Muscle of back (tissue), 13 donors: ENCODE measurements at places on chromosomes 13 and 19.

- no peak for DNase-seq
These were observed 3.1 kb downstream of the F10 start for GRCh38 chr13:113125506-113126264.

DNA sequence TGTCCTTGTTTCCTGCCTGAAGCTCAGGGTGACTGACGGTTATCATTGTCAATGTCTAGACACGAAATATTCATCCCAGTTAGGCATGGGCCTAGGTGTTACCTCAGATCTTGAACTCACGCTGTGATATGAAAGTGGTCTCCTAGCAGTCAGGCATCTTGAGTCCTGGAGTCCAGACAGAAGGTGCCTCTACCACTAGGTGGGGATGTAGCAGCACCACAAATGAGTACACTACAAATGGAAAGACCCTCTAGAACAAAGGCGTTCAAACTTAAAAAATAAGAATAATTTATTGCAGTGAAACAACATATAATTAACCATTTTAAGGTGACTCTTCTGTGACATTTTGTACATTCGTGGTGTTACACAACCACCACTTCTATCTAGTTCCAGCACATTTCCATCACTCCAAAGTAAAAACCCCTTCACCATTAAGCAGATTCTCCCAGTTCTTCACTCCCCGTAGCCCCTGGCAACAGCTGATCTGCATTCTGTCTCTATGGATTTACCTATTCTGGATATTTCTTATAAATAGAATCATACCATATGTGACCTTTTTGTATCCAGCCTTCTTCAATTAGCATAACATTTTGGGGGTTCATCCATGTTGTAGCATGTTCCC, 11.9 kb upstream of the FRY start:
- DNase-seq: peak; percentile 72

DNA sequence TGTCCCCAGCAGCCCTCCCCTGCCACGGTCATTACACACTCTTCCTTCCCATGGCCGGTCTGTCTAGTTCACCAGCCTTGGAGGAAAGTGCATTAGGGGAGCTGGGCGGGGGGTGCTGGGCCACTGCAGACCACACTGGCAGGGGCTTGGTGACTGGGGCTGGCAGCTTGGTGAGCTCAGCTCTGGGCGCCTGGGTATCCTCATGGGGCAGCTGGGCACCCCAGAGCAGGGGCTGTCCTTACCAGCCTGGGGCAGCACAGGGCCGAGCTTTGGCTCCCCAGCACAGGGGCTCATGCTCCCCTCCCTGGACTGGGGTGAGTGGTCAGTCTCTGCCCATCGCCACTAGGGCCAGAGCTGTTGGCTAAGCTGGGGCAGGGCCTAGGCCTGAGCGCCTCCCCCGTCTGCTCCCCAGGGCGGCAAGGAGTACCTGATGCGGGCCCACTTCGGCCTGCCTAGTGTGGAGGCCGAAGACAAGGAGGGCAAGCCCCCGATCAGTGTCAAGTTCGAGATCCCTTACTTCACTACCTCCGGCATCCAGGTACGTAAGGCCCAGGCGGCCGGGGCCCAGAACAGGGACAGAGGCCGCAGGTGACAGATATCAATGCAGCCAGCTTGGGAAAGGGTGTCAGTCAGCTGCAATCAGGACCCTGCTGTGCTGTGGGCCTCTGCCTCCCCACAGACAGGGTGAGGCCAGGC, 35.5 kb downstream of the AP1M1 start:
- DNase-seq: no peak

GRCh38 chr19:15238639-15239155, 6.4 kb upstream of the EPHX3 start:
- DNase-seq: no peak

DNA sequence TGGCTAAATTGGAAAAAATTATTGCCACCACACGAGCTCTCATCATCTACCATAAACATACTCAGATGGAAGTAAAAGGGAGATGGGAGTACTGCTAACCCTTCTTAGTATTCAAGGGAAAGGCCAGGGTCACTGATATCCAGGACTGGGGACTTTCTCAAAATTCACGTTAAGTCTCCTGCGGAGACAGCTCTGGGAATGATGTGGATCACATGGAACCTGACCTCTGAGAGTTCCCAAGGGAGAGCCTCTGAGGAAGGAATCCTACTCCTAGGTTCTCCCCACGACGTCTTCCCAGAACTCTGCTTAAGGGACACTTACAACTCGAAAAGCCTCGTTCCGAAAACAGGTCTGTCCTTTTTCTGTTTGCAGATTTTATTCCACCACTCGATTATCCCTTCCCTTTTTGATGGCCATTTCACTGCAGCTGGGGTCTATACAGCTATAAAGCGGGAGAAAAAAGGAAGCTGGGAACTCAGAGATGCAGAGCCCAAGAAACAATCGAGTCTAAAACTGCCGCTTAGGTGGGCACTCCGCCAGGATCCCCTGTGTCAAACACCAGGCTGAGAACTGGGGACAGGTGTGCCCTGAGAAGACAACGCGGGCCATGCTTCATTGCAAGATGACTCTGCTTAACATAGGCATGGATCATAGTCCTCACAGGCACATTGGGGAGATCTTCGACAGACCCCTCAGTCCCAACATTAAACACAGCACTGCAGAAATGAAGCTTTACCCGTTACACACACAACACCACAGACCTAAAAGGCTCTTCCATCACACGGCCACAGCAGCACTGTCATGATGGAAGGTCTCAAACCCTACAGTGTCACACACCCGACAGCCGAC, 823 bp upstream of the ZNF567 start:
- DNase-seq: peak; percentile 49

GRCh38 chr19:31037286-31037980, 311.8 kb downstream of the TSHZ3 start:
- peak; percentile 72 for DNase-seq

DNA sequence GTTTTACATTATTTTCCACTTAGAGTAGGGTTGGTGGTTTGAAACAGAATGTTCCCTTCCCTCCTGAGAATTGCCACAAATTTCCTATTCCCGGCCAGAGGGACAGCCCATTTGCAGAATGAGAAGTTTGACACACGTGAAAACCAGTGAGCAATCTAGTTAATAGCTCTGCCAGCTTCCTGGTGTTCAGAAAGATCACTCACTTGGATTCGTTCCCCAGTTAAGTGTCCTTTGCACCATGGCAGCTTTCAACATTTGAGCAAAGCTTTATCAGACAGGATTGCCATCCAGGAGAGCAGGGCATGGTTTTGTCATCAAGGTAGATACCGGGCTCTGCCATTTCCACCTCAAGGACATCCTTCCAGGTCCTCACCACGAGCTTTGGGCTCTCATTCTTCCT, 28.2 kb downstream of the RASL11A start:
- no peak for DNase-seq

- no peak for DNase-seq
These were observed 48.7 kb upstream of the ZNF835 start for GRCh38 chr19:56720281-56720680.

GRCh38 chr19:32720216-32720935, 809 bp downstream of the TDRD12 start:
- DNase-seq: no peak

DNA sequence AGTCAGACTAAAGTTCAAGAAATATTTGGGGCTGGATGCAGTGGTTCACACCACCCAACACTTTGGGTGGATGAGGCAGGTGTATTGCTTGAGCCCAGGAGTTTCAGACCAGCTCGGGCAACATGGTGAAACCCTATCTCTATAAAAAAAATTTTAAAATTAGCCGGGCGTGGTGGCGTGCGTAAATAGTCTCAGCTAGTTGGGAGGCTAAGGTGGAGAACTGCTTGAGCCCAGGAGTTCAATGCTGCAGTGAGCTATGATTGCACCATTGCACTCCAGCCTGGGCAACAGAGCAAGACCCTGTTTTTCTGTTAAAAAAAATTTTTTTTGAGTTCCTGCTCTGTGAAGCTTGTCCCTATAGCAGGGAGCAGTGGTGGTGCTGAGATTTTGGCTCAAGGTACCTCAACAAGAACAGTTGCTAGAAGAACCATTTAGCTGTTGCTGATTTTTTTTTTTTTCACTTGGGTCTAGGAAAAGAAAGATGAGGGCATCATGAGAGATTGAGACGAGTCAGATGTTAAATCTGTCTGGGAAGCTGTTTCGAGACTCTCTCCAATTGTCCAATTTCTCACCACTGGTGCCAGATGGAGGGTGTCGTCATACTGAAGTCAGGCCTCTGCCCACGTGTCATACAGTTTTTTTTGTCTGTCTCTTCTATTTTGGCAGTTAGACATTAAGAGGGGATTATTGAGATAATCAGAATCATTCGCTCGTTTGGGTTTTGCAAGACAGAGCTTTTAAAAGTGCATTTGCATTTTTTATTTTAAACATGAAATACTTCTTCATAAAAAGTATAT, 3.7 kb downstream of the SLC25A42 start:
- no peak for DNase-seq

DNA sequence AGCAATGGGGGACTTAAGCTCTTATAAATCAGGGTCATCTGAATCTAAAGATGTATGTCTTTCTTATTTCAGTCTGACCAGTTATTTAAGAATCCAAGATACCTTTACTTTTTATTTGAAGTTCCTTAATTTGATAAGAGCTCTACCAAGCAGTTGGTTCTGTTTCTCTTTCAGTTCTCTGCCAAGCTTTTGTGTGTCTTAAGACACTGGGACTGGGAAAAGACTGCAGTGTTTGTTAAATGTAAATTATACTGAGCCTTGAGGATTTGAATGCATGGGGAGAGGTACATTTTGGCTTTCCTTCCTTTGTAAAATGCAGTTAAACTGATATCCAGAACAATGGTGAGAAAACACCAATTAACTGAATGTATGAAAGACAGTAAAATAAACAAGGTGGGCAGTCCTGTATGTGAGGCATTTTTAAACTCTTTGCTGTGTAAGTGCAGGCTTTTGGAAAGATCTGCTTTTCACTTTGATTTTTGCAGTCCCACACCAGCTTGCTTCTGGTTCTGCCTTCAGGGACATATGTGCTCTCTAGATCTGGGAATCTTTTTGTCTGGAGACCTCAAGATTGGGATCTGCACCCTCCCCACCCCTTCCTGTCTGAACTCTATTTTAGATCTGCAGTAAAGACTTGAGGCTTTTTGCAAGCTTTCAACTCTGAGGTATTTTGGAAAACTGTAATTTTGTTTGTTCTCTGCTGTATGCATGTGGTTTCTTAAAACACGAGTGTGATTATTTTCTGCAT, 77.6 kb downstream of the LRCH1 start:
- DNase-seq: no peak
